HCT116 (cell line): ENCODE measurements at places on chromosomes 5 and 9.

- no peak for DNase-seq
Measured at GRCh38 chr5:6216471-6217075, 161.8 kb downstream of the MED10 start.

- no peak for DNase-seq
Measured at GRCh38 chr9:89483592-89484474, 14.1 kb downstream of the SEMA4D start.

DNA sequence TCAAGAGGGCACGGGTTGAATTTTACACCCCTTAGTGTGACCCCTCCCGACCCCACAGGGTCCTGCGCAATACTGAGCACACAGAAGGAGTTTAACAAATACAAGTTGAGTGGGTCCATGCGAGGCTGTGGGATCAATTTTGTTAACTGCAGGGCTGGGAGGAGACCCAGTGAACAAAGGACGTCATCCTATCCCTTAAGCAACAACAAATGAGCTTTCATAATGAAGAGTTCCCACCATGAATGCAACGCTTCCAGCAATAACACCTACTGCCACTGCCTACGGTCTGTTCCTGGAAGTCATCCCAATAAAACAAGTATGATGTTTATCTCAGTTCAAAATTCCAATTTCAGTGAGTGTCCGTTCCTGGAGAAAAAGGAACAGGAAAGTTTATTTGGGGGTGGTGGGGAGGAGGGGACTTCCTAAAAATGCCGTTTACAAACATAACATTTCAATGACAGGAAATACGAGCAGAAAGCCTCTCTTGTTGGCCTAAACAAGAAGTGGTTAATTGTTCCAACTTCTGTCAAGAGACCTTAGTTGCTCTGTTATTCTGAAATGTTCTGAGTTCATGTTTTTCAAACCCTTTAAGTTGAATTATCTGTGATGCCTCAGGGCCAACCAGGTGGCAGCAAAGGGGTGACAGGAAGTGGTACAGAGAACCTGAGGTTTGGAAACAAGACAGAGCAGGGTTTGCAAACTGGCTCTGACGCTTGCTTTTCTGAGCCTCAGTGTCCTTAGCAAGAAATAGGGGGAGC lies 65.8 kb upstream of the PLPP6 start:
- no peak for DNase-seq

GRCh38 chr9:136377341-136378169 lies 4.1 kb upstream of the CARD9 start:
- no peak for DNase-seq

GRCh38 chr5:11323761-11324160 lies 562.7 kb upstream of the DAP start:
- DNase-seq, result no peak

- no peak for DNase-seq
Measured at GRCh38 chr9:16628413-16628812, 242.1 kb downstream of the BNC2 start.

DNA sequence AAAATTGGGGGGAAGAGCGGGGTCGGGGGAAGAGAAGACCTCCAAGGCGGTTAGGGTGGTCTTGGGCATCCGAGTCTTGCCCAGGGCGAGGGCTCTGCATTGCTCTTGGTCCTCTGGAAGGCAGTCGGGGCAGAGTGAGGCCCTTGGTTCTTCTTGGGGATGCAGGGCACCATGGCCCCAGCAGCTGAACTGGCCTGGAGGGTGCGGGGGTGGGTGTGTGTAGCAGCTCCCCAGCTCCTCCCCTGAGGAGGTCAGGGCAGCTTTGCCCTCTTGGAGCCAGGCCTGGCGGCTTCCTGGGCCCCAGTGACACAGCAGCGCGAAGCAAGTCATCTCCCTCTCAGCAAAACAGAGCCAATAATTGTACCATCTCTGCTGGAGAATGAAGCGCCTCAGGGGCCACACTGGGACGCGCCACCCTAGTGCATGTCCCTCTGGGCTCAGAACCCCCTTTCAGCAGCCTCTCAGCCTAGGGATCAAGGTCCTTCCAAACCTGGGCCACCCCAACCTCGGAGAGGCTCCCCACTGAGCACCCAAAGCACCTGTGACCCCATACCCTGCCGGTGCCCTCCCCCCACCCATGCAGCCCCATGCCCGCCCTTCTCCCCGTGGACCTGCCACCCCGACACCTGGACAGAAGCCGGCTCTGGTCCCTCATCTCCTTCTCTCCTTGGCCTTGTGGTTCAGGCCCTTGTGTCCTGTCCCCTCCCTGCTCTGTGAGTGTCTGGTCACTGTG lies 10.4 kb upstream of the RXRA start:
- no peak for DNase-seq

DNA sequence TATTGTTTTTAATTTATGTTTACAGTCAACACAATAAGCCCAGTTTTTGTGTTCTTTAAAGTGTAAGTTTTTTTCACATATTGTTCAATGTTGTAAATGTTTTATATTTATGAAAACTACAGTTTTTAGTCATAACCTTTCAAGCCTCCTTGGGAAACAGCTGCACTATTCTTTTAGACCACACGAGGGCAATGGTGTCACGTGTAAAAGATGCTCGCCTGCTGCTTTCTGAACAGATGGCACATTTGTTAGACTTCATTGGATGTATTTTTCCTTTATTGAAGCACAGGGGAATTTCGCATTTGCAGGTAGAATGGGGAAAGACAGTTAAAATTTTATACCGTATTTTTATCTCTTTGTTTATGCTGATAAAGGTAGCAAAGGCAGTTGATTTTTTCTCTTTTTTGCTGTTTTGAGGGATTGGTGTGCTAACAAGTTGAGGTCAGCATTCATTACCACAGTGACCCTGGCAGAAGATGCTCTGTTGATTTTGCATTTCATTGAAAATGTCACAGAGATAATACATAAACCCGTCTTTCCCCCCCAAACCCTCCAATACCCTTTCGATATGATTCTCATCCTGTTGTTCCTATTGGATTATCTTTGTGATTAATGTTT lies 59.0 kb downstream of the MAT2B start:
- peak; percentile 48 for DNase-seq

GRCh38 chr5:978693-979092 lies 29.9 kb upstream of the NKD2 start:
- DNase-seq, result no peak

DNA sequence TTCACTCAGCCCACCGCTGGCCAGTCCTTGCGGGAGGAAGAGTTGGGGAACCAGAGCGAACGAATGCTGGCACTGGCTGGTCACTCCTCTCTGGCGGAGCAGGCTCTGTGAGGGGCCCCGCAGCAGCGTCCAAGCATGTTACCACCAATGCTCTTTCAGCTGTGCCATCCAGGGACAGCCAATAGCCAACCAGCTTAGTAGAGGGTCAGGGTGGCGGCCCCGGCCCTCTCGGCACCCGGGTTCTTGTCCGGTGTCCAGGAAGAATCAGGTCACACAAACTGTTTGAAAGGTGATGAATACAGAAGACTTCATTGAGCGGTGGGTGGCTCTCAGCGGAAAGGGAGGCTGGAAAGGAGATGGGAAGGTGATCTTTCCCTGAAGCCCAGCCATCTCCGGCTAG lies 135.3 kb downstream of the EGFLAM start:
- no peak for DNase-seq

DNA sequence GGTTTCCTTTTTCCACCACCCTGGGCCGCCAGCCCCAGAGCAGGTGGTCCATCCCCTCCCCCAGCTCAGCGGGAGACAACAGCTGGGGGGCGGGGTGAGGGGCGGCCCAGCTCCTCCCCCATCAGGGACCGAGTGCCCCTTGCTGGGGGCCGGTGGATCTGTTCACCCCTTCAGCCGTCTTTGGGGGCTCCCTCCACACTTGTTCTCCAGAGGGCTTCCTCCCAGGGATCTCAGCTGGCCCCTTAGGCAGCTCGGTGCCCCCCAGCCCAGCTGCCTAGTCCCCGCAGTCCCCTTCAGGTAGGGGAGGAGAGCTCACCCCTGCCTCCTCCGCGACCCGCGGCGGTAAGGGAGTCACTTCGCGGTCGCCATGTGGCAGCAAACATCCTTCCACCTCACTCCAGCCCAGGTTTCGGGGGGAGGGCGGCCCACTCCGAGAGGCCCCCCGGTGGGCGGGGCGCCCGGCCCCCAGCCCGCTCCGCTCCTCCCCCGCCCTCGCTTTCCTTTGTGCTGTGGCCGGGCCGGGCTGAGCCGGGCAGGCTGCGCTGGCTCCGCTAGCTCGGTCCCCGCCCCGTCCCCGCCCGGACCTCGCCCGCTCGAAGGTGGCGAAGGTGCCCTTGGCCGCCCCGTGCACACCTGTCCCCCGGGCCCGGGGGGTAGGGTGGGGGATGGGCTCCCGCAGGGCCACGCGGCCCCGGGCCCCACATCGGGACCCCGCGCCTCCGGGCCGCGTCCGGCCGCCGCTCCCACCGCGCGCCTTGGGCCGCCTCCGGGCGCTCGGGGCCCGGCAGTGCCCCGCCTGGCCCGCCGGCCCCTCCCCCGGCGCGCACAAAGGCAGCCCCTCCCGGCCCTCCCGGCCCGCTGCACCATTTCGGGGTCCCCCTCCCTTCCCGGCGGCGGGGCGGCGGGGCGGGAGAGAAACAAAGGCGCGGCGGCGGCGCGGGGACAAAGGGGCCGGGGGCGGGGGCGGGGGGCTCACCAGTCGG lies 683 bp downstream of the DBN1 start:
- no peak for DNase-seq

- DNase-seq, result peak; percentile 13
Measured at GRCh38 chr9:101235105-101235866, 149.5 kb downstream of the BAAT start.

DNA sequence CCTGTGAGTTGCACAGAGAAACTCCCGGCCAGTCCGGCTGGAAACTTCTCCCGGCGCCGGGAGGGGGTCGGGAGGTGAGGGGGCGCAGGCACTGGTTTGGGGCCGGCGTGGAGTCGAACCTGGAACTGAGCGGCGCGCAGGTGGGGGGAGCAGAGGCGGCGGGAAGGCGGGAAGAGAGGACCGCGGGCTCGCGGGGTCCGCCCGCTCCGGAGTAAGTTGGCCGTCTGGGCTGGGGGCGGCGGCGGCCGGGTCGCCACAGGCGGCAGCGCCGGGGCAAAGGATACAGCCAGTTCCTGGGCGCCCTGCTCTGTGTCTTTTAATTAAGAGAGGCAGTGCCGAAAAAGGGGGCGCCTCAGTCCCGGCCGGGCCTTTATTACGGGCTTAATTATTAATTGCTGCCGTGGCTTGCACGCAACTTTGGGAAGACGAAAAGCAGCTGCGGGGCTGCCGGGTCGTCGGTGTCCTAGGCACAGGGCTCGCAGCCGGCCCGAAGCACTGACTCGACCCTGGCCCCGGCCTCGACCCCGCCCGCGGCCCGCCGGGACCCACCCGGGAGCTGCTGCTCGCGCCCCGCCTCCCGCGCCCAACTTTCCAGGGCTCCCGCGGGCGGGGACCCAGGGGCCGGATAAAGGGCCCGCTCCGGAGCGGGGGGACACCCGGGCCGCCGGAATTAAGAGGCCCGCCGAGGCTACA lies 1.1 kb downstream of the NTNG2 start:
- DNase-seq, result no peak

GRCh38 chr9:87498811-87499360 lies 1.2 kb downstream of the DAPK1 start:
- DNase-seq, result no peak

GRCh38 chr9:36855448-36856315 lies 178.4 kb downstream of the PAX5 start:
- peak; percentile 61 for DNase-seq
